HEK293T (cell line): ENCODE measurements at places on chromosomes 5 and 9.

GRCh38 chr9:106964822-106965525 is 102.0 kb downstream of the ZNF462 start:
- DNase-seq: no peak

DNA sequence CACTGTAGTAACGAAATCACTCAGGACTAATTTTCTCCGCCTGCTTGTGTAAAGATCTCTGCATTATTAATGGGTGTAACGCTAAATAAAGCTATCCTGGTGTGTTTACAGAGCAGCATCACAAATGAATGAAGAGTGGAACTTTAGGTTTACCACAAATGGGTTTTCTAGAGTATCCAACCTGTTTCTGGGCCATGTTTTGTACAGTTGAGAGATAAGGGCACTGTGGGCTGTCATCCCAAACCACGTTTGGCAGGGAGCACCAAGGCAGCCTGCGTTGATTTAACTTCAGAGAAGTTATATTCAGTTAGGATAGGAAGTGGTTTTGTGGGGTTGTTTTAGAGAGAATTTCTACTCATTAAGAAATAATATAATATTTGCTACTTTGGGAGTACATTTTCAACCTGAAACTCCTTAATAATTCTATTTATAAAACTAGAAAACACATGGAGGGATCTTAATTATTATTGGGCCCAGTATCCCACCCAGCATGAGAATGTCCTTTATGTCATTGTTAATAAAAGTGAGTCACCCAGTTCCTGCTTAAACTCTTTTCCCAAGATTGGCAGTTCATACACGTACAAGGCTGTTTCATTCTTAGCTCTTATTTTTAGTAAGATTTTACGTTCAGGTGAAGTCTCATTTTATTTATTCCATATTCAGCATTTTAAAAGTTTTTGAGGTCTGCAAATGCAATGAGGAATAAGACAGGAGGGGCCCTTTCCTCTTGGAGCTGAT is 8.0 kb downstream of the KCNN2 start:
- DNase-seq: no peak

DNA sequence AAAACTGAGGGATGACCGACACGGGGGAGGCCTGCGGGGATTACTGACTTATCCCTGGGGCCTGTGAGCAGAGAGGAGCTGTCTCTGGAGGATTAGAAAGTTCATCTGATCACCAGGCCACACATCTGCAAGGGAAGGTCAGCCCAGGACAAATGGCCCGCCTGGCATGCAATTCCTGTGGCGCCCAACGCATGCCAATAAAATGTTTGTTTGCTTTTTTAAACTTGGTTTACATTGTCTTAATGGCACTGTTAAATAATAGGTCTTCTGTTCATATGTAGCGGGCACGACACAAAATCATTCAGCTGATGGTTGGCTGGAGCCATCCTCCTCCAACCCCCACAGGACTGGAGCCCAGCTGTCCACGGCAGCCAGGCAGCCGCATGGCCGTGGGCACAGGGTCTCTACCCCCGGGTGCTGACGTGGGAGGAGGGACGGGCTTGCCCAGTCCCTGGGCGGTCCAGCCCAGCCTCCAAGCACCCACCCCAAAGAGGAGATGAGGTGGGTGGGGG is 41.0 kb upstream of the SLC12A7 start:
- no peak for DNase-seq

GRCh38 chr9:26231391-26231790 is 553.1 kb upstream of the TUSC1 start:
- no peak for DNase-seq

DNA sequence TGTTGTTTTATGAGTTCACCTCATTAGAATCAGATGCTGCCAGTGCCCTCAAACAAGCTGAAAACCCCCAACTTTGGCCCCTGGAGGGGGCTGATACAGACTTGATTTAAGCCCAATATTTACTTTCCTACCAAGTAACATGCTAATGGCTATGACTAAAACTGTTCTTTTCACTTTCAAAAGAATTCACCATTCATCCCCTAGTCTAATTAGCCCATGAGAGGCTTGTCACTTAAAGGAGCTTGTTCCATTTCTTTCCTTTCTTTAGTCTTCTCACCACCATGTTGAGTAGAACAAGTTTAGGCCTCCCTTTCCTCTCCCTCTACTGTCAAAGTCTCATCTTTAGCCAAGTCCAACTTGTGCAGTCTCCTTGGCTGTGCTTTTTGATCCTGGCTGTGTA is 50.4 kb downstream of the EPB41L4B start:
- no peak for DNase-seq

- DNase-seq: no peak
These were observed 80.7 kb downstream of the VCAN start for GRCh38 chr5:83552275-83552674.

GRCh38 chr5:148923023-148923422 is 96.6 kb downstream of the ADRB2 start:
- DNase-seq: no peak

DNA sequence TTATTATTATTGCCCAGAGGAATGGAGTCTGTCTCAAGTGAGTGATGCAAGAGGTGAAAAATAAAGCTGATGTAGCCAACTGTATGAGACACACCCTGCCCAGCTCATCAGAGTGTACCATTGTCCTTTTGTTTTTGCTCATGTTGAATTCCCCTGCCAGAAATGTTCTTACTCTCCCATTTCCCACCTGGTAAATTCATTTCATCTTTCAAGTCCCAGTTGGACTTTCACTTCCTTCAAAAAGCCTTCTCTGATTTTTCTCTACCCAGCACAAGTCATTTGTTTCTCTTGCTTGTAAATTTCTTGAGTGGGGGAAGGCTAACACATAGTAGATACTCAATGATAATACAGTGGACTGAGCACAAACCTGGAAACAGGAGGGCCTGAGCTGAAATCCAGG is 394.5 kb upstream of the ZNF462 start:
- DNase-seq: no peak

- DNase-seq: peak; percentile 34
These were observed 72.6 kb downstream of the SMARCA2 start for GRCh38 chr9:2087500-2088313.

- no peak for DNase-seq
These were observed 227.3 kb downstream of the FANCC start for GRCh38 chr9:95090023-95090791.
